Pancreas (tissue), 10 donors: ENCODE measurements at places on chromosomes 5 and 9. TPM values are rescaled to one million over a fixed set of nuclear protein-coding genes. Genes with fewer than 3 reads are reported as not detected.

ADRA1B gene
- total RNA-seq = 0.31 TPM

CTSL gene
- 67.7 TPM for total RNA-seq

SLC36A3 gene
- total RNA-seq = not detected

RABL6 gene
- total RNA-seq = 68.5 TPM

COL15A1 gene
- total RNA-seq = 9.4 TPM

SLC34A1 gene
- total RNA-seq = not detected

FOXD4L3 gene
- not detected for total RNA-seq

TAF7 gene
- 40.2 TPM for total RNA-seq

GPR107 gene
- total RNA-seq = 17.7 TPM

GRM6 gene
- total RNA-seq = not detected

RPL12 gene
- 1,222 TPM for total RNA-seq

GRCh38 chr5:143297756-143298155 lies 105.7 kb downstream of the NR3C1 start:
- no peak for DNase-seq

GRCh38 chr5:34859253-34859652 lies 20.3 kb downstream of the TTC23L start:
- no peak for DNase-seq

DNA sequence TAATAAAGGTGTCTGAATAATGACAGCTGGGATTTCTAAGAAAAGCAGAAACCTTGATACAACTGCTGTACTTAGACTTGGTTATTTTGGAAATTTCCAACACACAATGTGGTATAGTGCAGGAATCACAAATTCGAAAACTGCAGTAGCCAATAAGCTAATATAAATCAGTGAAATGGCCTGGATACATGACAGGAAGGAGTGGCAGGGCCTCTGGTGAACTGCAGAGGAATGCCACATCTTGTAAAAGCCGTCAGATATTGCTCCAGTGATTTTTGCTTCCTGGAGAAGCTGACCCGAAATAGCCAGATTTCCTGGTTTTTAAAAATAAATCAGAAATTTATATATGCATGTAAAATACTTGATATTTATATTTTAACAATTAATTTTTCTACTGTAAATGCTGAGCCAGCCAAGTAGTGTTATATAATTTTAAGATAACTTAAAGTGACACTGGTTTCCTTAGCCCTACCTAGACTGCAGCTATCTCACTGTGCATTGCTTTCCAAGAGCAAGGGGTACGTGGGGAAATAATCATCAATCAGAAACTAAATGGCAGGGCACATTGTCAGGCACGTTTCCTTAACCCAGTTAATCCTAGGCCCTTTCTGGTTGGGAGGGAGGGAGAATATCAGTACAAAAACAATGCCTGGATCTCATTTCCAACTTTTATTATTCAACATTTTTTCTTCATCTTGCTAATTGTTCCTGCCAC lies 182.4 kb downstream of the RASEF start:
- DNase-seq = no peak

DNA sequence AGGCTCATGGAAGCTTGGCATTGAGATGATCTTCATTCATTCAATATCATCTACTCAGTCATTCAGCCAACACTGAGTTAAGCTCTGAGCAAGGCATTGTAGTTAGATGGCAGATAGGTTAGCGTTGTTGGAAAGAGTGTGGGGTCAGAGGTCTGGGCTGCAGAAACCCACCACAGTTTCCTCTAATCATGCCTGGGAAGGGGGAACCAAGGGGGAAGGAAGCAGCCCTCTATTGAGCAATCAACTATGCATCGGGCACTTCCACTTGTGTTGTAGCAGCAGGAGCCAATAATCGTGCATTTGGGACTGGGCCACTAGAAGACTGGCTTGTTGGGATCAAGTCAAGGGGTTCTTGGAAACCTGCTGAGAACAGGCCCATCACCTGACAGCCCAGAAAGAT lies 139.1 kb downstream of the PIP5K1B start:
- DNase-seq = no peak

DNA sequence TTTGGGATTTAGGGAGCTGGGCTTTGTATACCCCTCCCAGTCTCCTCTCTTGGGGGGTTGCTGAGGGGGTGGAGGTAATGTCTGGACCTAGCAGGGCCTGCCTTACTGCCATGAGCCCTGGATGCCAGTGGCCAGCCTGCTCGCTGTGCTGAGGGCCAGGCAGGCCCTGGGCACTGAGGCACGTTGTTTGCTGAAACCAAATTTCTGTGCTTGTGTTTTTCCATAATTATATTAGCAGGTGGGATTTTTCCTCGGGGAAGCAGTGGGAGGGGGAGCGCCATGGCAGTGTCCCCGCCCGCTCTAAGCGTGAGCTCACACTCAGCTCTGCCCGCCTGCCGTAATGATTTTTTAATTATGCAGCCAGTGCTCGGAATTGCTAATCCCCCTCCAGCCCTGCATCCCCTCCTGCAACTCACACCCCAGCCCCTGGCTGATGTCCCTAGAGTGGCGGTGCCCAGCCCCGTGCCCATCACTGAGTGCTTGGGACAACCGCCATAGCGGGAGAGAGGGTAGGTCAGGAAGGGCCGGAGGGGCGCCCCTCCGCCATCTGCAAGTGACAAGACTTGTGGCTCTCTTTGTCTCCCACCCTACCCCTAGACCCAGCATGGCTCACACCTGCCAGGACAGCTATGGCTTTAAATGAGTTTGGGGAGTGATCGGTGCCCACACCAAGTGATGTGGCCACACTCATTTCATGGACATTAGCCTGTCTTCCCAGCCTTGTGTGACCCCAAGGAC lies 20.9 kb downstream of the CXXC5 start:
- DNase-seq = no peak

DNA sequence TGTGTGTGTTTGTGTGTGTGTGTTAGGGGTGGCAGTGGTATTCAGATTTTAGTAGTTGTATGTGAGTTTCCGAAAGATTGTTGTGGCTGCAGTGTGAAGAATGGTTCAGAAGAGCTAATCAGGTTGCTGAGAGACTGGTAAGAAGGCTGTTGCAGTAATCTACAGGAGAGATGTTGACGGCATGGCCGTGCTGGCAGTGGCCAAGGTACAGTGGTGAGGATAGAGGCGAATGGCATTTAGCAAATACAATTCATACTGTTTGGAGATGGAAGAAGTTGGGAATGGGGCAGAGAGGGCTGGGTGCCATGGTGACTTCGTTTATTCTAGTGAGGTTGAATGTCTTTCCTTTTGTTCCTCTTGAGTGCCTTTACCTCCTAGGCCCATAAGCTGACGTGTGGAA lies 77.5 kb upstream of the SPATA31D4 start:
- no peak for DNase-seq

GRCh38 chr5:16857635-16858034 lies 78.5 kb downstream of the MYO10 start:
- DNase-seq = no peak

DNA sequence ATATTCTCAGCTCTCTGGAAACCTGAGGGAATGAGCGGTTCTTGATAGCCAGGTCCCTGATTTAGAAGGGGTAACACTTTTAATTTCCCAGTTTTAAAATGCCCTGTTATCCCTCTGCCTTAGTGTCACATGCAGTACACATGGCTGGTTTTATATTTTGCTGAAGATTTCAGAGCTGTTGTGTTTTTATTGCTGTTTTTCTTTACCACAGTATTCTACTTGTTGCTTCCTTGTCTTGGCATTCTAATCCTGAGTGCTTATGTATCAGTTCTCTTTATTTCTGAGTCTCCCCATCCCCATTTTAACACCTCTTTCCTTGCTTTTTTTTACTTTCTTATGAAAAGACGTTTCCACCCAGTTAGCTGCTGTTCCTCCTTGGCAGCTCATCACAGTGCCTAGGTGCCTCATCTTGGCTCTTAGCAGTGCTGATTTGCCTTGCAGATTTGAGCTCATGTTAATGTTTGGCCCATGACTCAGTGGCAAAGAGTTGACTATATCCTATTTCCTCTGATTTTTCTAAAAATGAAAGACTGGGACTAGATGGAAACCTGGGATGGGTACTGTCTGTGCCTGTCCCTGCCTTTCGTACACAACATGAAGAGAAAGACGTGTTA lies 3.7 kb downstream of the MTRR start:
- DNase-seq = no peak

GRCh38 chr5:54908774-54909525 lies 76.4 kb downstream of the ESM1 start:
- no peak for DNase-seq

DNA sequence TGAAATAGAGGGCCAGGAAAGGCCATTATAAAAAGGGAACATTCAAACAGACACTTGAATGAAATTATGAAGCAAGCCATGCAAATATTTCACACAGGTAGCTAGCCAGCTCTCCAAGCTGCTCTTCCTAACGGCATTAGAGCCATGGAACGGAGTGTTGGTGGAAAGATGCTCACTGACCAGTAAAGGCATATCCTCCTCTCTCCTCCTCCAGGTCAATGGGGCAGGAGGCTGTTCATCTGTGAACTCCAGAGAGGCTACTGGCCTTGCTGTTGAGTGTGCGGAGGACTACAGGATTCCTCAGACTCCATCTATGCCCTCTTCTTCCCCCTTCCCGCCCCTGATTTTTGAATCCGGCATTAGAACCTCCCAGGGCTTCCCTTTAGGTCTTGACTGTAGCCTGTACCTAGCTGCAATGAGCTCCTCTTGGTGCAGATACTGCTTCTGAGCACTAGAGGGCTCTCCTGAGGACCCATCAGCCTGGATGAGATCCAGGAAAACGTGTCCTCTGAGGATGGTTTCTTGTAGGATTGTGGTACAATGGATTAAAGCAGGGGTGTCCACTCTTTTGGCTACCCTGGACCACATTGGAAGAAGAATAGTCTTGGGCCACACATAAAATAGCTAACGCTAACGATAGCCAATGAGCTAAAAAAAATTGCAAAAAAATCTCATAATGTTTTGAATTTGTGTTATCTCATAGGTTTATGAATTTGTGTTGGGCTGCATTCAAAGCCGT lies 162.2 kb downstream of the SREK1 start:
- peak; percentile 73 for DNase-seq

GRCh38 chr9:91047993-91048607 lies 246.5 kb downstream of the SYK start:
- no peak for DNase-seq

GRCh38 chr9:106596984-106597383 lies 266.0 kb upstream of the ZNF462 start:
- DNase-seq = no peak

DNA sequence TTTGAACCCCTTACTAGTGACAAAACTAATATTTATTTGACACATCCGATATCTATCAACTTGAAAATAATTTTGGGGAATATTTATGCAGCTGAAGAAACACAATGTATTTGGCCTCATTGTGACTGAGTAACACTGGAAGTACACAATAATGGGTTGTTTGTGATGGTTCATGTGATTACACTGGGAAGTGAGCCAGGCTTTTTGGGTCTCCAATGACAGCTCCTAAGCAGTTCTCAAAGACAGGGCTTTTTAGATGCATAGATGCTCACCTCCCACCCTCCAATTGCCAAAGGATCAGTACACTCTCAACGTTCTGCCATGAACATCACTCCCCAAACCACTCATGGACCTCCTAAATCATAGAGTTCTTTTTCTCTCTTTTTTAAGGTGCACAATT lies 170.0 kb downstream of the SLC24A2 start:
- no peak for DNase-seq

DNA sequence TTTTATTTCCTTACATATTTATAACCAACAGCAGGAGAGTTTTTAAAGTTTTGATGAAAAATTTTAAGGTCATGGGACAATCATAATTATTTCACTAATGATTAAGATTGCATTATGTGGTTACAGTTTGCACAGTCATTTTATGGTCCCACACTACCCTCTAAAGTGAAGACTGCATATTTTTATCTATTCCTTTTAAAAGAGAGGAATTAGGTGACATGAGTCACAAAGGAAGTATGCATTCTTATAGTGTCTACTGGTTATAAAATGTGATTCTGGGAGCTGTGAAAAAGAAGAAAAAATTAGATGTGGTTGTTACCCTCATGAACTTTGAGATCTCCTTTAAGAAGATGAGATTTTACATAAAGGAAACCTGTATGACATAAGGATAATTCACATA lies 87.9 kb upstream of the GRIA1 start:
- DNase-seq = no peak

- no peak for DNase-seq
Measured at GRCh38 chr9:107453479-107453878, 36.1 kb downstream of the KLF4 start.

- DNase-seq = no peak
Measured at GRCh38 chr9:33480106-33480505, 6.4 kb upstream of the NOL6 start.

DNA sequence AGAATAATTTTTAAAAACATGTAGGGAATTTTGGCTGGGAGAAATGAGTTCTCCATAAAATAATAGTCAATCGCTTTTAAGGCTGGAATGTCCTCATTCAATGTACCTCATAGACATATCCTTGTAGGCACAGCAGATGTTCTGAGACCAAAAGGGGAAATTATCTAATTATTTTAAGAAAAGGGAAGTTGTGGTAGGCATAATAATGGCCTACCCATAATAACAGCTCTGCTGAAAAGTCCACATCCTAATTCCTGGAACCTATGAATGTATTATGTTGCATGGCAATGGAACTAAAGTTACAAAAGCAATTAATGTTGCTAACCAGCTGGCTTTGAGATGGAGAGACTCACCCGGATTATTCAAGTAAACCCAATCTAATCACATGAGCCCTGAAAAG lies 216.1 kb downstream of the TRIM36 start:
- DNase-seq = no peak

- DNase-seq = no peak
Measured at GRCh38 chr5:34002629-34003328, 5.1 kb downstream of the AMACR start.

DNA sequence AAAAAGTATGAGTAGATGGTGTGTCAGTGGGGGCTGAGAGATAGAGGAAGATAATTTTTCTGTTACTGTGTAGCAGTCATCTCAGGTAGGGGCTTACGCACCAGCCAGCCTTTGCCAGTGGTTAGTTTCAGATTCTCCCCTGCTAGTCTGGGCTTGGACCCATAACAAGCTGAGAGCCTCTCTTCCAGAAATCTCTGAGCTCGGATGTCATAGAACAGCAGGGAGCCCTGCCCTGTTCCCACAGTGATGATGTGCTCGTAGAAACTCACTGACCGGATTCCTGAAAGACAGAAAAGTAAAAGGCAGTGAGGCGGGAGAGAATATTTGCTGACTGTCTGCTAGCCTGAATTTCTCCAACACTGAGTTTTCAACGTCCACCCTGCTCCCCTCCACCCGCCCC lies 37.2 kb downstream of the DCAF12 start:
- DNase-seq = no peak

- DNase-seq = no peak
Measured at GRCh38 chr5:158463188-158463587, 604.2 kb upstream of the CLINT1 start.

- no peak for DNase-seq
Measured at GRCh38 chr5:159519365-159519764, 189.1 kb upstream of the IL12B start.

DNA sequence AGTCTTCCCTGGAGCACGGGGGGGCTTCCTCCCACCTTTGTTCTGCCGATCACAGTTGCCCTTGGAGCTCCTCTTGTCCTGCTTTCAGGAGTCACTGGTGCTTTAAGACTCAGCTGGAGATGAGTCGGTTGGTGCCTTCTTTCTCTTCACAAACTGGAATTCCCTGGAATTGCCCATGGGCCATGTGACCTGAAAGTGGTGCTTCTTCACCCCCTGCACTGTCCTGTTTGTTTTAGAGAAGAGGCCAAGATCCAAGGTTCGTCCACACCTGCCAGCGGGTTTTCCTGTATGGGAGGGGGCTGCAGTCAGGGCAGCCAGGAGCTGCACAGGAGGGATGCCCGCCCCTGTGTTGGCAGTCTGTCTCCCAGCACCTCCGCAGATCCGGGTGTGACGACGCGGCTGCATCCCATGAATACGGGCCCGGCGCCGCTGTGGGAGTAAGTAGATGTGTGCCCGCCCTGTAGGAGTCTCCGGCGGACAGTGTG lies 9.5 kb upstream of the MRPS2 start:
- no peak for DNase-seq

- no peak for DNase-seq
Measured at GRCh38 chr5:60538955-60539866, 160.8 kb downstream of the DEPDC1B start.
